ENCODE measurements at places on chromosomes 1 and 21.

DNA sequence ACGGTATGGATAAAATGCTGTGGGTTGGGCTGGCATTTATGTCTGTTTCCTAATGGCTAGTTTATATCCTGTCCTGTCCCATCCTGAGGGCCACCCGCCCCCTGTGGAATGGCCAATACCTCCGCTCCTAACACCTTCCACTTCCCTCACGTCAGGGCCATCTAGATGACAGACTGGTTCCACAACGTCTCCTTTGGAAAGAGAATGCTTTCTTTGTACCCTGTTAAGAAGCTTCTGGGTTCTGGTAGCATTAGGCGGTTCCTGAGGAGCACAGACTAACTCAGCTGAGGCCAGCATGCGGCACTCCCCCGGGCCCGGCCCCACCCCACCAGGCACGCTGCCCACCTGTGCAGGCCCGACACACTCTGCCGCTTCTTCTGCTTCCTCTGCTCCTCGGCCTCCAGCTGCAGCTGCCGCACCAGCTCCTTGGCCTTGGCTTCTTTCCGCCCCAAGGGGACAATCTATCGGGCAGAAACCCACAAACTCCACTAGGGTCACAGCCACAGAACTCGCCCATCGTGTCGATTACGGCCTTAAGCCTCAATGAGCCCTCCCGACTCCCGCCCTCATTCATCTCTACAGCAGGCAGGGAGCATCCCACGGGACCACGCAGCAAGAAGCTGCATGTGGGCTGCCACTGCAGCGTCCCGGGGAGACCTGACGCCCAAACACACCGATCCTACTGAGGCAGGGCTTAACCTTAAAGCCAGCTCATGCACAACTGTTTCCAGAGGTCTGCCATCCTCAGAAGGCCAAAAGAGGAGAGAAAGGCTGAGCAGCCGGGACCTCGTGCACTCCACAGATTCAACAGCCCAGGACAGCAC lies 11.3 kb downstream of the SMIM1 start:
- DNase-seq, result no peak

DNA sequence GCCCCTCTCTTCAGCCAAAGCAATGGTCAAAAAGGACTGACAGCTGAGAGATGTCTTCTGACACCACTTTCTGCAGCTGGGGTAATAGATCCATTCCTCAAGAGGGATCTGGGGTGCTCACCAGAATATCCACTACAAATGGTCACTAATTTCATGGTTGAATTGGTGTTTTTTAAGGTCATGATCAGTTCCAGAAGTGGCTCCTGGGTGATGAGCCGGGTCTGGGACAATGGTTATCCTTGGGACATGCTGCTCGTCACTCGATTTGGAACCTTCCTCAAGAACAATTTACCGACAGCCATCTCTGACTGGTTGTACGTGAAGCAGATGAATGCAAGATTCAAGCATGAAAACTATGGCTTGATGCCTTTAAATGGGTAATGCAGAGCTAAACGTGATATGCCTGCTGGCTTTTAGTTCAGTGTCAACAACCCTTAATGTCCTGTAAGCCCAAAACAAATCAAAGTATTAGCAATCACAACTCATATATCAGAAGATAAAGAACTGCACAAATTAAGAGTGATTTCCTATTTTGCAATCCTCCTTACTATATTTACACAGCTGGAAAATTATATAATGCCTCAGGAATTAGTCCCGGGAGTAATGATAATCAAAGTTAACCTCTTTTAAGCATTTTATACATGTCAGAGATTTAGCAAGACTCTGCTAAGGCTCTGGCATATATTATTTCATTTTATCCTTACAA lies 20.1 kb downstream of the FMO3 start:
- DNase-seq, result no peak

DNA sequence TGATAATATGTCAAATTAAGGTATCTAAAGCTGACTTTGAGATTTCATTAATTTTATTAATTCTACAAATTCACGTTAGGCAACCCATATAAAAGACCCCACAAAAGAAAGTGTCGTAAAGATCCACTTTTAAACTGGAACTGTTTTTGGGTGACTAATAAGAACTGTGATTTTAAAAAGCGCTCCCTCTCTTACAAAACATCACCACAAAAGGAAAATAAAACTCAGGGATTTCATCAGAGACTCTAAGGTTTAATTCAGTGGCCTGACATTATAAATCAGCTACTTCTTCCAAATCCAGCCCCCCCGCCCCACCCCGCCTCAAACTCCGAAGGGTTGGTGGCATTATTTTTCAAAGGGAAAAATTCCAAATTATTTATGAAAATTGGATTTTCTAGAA lies 2.7 kb downstream of the COL24A1 start:
- DNase-seq, result no peak

- DNase-seq, result no peak
Measured at GRCh38 chr21:42654179-42654912, 925 bp downstream of the PDE9A start.

DNA sequence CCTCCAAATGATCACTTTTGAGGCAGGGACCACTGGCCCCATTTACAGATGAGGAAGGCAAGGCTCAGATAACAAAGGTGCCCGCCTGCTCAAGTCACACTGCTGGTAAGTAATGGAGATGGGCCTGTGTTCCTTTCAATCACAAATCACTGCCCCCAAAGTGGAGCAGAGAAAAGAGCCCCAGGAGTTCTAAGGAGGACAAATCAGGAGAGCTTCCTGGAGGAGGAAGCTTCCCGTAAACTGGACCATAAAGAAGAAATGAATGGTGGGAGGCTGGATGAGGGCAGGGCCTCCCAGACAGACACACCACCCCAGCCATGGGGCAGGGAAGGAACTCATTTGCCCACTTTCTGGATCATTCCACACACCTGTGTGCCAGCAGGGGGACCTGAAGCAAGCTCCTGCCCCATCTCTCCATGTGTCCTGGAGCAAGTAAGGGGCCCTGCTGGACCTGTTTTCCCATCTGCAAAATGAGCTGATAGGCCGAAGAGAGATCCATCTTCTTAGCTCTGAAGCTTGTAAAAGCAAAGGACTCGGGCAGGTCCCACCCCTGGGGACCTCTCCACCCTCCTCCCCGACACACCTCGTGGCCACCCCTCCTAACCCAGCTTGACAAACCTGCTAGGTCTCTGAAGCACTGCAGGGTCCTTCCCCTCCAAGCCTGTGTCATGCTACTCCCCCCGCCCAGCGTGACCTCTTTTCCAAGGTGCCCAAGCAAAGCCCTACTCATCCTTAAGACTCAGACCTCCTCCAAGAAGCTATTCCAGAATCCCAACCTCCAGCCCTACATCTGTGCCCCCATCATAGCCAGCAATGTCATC lies 5.5 kb downstream of the LAPTM5 start:
- no peak for DNase-seq

Measured in stimulated activated CD8-positive, alpha-beta memory T cell treated with anti-CD3 and anti-CD28 coated beads, Interleukin-4, amount 100 ng/mL, for 1 hour (primary cell).